ENCODE measurements at places on chromosomes 5 and 9.

DNA sequence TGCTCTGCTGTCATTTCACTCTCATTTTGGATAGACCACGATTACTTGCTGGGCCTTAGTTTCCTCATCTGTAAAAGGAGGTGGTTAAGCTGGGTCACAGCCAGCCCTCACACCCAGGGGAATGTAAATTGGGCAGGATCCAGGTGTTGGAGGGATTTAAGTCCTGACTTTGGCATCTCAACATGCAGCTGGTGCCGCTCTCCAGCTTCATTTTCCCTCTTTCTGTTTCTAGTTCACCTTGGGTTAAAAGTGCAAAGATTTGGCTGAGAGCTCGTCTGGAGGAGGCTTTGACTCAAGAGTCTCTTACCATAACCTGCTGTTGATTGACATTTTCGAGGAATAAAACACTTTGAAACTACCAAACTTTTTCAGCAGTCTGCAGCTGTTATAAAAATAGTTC, 144.3 kb upstream of the DHFR start:
- no peak for DNase-seq

DNA sequence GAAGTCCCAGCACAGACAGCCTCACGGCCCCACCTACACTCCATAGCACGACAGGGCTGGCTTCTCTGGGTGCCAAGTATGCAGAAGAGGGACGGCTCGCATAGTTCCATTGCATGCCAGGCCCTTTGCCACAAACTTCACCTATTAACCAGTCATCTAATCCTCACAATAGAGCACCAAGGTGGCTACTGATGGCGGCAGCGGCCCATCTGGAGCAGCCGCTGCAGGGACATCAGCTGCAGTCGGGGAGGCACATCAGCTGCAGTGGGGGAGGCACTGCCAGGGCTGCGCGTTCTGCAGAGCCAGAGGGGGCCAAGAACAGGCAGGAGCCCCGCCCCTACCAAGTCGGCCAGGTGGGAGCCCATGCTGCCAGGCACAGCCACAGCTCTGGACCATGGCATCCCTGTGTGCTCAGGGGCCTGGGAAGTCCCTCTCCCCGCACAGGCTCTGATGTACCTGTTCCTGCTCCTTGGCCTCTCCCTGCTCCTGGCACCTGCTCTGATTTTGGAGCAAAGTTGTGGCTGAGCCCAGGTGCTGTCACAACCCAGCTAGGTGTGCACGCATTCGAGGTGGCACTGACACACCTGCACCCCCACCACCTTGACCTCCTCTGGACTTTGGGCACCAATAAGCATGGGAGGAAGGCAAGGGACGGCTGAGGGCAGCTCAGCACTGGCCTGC, 61.5 kb upstream of the SYNPO start:
- no peak for DNase-seq

- peak; percentile 89 for DNase-seq
Observed at GRCh38 chr5:132496631-132497487, 6.3 kb upstream of the IRF1 start.

GRCh38 chr9:27273186-27273585, 23.8 kb downstream of the EQTN start:
- no peak for DNase-seq

GRCh38 chr5:37103302-37103701, 145.9 kb downstream of the CPLANE1 start:
- no peak for DNase-seq

Data from NCI-H226 (cell line).